ENCODE measurements at places on chromosomes 2 and 18.

- DNase-seq, result peak; percentile 96
Observed at GRCh38 chr18:8948471-8949149, 153.9 kb upstream of the NDUFV2 start.

- DNase-seq, result no peak
Observed at GRCh38 chr2:217588266-217588665, 414.5 kb downstream of the TNS1 start.

DNA sequence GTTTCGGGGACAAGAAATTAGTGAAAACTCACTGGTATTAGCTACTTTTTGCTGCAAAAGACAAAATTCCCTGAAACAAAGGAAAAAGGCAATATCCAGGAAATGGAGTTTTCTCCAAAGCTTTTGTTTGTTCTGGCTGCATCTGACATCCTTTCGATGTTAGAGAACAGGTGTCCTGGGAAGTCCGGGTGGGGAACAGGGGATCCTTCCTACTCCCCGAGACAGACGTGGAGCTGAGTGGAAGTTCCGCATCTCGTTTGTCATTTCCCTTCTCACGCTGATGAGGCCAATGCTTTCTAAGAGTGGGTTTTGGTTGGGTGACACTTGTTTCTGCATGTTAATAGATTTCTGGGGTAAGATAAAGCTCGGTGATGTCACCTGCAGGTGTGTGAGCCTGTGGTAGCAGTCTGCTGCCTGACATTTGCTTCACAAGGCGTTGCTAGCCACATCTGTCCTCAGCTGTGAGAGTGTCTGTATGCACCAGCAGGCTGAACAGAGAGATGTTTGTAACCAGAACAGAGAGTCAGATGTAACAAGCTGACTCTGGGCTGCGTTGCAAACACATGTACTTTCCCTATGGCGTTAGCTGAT is 125.9 kb downstream of the ACOXL start:
- no peak for DNase-seq

GRCh38 chr18:79948719-79949411 is 2.6 kb downstream of the SLC66A2 start:
- no peak for DNase-seq

DNA sequence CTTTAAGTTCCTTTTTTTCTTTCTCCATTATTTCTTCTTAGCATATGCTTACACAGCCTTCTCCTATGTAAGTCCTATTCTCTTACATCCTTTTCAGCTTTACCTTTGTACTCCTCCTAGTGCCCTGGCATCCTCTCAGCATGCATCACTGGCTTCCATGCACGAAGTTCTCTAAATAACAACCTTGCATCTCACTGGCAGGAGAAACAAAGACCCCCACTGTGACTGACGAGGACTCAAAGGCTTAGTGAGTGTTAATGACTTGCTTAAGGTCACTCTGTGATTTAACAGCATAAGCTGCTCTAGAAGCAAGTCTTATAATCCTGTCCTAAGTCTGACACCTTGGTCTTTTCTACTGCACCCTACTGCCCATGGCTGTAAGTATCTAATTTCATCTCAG is 1236.0 kb upstream of the CELF4 start:
- DNase-seq, result no peak

DNA sequence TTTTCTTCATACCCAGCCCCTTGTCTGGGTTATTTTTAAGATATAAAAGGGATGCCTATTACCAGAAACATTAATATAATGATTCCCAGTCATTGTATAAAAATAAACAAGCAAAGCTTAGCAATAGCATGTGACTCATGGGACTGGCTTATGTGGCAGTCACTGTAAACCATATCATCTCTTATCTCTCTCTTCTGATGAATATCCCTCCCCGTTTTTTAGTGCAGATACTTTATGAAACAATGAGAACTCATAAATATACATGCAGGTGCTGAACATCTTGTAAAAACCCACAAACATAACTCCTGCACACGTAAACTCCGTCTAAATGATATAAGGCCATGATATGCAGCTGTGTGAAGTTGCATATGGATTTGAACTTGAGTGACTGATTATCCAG is 154.9 kb downstream of the MGAT5 start:
- DNase-seq, result peak; percentile 73

- no peak for DNase-seq
Observed at GRCh38 chr18:9854801-9855676, 30.7 kb upstream of the TXNDC2 start.

- no peak for DNase-seq
Observed at GRCh38 chr2:209600341-209601171, 171.1 kb upstream of the UNC80 start.

DNA sequence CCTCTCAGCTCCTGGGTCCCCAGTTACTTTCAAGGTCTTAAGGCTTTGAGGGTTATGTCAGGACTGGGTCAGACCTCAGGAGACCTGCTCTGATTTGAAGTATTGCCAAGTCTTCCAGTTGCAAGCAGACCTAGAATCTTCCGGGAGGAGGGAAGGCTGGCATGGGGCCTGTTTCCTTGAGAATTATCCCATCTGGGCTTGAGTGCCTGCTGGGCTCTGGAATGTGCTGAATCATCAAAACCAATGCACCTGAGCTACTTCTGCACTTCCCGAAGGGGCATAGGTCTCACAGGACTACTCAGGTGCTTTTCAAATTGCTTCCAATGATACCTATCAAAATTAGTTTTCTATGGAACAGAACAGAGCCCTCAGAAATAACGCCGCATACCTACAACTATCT is 327.3 kb downstream of the XIRP2 start:
- no peak for DNase-seq

DNA sequence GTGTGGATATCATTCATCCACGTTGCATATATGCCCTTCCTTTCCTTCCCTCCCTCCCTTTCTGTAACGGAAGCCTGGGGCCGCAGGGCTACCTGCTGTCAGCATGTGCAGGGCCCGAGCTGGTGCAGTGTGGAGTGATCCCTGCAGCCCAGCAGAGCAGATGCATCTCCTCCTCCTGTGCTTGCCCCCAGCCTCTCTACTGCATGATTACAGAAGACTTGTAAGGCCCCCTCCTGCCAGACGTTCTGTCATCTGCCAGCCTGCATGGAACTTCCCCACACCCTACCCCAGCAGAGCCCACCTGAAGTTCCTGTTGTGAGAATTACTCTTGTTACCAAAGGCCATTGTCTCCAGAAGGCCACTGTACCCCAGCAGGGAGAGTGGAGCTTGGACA is 67.5 kb upstream of the FOSL2 start:
- DNase-seq, result no peak

GRCh38 chr2:156332284-156332533 is 312 bp downstream of the NR4A2 start:
- no peak for DNase-seq

- peak; percentile 25 for DNase-seq
Observed at GRCh38 chr2:171541202-171541887, 19.1 kb downstream of the CYBRD1 start.

- DNase-seq, result no peak
Observed at GRCh38 chr2:239836021-239836765, 188.9 kb downstream of the NDUFA10 start.

- no peak for DNase-seq
Observed at GRCh38 chr18:13481820-13482617, 244.3 kb downstream of the FAM210A start.

GRCh38 chr18:33839452-33840211 is 261.6 kb downstream of the ASXL3 start:
- DNase-seq, result peak; percentile 46

GRCh38 chr2:54456362-54456611 is 160 bp downstream of the SPTBN1 start:
- DNase-seq, result no peak

GRCh38 chr18:27010784-27011183 is 145.3 kb upstream of the AQP4 start:
- no peak for DNase-seq

DNA sequence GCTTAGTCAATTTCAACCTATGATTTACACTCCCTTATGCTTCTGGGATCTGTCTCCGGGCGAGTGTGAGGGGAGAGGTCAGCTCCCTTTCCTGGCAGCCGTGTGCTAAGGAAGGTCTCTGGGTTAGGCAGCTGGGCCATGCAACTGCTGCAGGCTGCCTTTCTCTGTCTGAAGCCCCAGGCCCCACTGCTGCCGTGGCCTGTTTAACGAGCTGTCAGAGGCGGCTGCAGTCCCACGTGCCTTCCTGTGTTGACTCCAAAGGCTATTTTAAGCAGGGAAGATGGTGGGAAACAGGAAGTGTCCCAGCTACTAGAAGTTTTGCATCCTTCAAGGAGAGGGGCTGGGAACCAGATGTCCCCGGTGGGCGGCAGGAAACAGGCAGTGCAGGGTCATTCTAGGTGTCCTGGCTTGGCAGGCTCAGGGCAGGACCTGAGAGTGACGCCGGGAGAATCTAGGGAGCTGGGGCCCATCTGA is 186.4 kb downstream of the TNS1 start:
- DNase-seq, result no peak

GRCh38 chr2:207506426-207506825 is 23.3 kb upstream of the CREB1 start:
- DNase-seq, result no peak

DNA sequence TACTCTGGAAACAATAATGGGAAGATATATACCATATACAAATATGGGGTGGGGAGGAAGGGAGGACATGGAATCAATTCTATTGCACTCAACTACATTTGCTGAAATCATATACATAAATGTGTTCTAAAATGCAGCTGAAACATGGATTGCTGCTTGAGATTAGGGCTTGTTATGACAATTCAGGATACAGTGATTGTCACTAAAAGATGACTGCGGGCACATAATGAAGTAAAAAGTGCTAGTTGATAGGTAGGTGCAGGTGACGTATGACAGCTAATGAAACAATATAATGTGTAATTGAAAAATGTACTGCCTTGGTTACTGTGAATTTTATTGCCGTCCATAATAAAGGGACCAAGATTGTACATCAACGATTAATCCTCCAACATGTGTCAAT is 1062.1 kb upstream of the FANCL start:
- no peak for DNase-seq

DNA sequence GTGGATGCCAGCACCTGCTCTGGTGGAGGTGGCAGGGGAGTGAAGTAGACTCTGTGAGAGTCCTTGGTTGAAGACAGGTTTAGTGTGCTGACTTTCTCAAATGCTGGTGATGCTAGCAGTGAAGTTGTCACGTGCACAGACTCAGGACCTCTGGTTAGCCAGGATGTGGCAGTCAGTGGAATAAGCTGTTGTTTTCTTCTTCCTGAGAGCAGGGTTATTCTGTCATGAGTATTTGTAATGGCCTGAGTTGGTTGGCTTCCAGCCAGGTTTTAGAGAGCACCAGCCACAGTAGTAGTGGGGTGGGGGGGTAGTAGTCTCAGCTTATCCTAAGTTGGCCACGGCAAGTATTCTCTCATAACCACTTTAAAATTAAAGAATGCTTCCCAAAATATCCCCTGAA is 238.5 kb upstream of the FBXO11 start:
- no peak for DNase-seq

DNA sequence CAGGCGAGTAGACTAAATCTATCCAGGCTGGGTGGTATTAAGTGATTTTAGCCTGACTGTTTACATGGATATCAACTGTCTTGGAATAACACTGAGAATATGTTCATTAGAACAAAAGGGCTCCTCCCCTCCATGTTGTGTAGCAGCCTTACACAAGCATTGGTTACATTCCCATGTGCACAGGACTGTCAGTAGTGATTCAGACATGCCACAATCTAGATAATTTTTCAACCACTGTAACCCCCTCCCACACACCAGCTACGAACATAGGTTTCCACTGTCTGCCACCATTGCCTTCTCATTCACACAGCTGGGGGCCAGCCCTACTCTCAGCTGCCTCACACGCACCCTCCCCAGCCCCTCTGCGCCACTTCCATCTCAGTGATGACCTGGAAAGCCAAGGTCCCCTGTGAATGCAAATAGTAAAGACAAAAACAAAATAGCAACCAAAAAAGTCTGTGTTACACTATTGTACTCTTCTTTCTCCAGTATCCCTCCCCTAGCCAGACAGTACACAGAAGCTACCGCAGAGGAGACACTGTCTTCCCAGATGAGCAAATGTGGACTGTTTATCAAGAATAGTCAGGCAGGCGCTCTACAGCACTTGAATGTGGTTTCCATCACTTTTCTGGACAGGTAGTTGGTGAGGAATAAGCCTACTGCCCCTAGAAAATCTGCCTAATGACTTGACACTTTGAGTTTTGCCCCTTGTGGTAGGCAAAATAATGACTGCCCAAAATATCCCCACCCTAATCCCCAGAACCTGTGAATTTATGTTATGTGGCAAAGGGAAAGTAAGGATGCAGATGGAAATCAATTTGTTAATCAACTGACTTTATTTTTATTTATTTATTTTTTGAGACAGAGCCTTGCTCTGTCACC is 27.9 kb upstream of the TYMS start:
- no peak for DNase-seq

DNA sequence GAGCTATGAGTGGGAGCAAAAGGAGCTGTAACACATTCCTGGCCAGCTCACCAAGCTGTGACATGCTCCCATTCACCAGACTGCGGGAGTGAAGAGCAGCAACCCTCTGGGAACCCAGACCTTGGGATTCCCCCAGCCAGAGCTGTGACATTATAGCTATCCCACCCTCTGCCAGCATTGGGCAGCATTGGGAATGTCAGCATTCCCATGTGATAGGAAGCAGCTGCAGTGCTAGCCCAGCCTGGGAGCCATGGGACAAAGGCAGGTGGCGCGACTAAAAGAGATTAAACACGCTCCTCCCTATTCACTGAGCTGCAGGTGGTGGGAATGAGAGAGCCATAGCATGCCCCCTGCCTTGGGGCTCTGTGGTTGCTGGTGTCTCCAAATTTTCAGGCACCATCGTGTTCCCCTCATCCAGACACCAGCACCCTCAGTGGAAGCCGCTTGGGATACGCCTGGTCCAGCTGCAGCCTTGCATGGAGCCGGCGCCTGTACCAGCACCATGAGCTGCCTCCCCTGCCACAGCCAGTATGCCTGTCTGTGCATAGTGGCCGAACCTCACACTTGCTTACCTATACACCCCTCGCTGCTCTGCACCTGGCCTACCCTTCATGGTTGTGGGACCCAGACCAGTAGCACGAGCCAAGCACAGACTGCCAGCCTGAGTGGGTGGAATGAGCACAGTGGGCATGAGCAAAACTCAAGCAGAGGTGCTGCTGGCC is 695.6 kb upstream of the GCFC2 start:
- no peak for DNase-seq

- no peak for DNase-seq
Observed at GRCh38 chr2:20796374-20796791, 26.5 kb downstream of the LDAH start.

- DNase-seq, result no peak
Observed at GRCh38 chr2:172246649-172247048, 143.9 kb upstream of the DLX2 start.

GRCh38 chr18:24112464-24112863 is 26.4 kb upstream of the CABYR start:
- no peak for DNase-seq

- no peak for DNase-seq
Observed at GRCh38 chr2:68796295-68796905, 61.8 kb downstream of the ARHGAP25 start.

Measured in GM23248 (cell line).